ENCODE measurements at places on chromosomes 2 and 18.

- H3K27ac ChIP-seq = no peak overlapping the region
- H3K4me1 ChIP-seq = peaks cover 2% of the 10 kb centered on the region
- no peak overlapping the region for H3K4me3 ChIP-seq
- peak; percentile 16 for DNase-seq
- H3K27me3 ChIP-seq = no peaks in the 10 kb centered on the region
- peaks cover 3% of the 10 kb centered on the region for H3K36me3 ChIP-seq
These were observed 8.4 kb downstream of the NCAPH start for GRCh38 chr2:96344011-96344410.

DNA sequence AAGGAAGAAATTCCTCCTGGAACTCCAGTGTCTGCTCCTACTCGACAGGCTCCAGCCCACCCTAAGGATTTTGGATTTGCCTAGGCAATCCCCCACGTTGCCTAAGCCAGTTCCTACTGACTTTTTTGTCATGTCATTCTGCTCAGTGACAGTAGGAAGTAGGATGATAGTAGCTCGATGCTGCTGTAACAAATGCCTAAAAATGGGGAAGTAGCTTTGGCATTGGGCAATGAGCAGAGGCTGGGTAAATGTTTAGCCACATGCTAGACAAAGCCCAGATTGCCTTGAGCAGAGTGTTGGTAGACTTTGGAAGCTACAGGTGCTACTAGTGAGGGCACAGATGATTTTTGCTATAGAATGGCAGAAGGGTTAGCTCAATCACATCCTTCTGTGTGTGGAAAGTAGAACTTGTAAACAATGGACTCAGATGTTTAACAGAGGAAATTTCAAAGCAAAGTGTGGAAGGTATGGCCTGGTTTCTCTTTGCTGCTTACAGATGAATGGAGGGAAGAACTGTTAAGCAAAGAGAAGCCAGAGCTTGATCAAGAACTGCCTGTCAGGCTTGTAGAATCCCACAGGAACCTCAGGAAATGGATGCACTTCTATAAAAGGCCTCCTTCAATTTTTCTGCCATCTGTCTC lies 154.8 kb downstream of the RNF144A start:
- peaks cover 10% of the 10 kb centered on the region for H3K27me3 ChIP-seq
- DNase-seq = no peak
- H3K4me3 ChIP-seq = no peak overlapping the region

GRCh38 chr18:64806232-64806631 lies 657.3 kb upstream of the LINC00305 start:
- DNase-seq = no peak
- H3K4me1 ChIP-seq = no peaks in the 10 kb centered on the region
- no peaks in the 10 kb centered on the region for H3K27me3 ChIP-seq
- H3K27ac ChIP-seq = no peak overlapping the region
- H3K4me3 ChIP-seq = no peak overlapping the region

DNA sequence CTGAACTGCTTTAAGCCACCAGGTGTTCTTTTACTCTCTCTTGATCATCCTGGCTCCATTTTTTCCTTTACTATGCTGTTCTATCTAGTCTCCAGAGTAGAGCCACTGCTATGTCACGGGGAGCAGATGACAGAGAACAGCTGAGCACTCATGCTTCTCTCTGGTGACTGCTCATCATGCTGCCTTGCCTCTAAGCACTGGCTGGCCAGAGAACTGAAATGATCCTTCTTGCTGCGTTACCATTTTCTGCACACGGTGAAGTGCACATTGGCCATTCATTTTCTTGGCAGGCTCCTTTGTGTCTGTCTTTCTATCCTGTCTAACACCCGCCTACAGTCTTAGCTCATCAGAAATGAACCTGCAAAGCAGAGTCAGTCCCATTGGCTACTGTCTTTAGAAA lies 86.0 kb downstream of the KCTD1 start:
- no peaks in the 10 kb centered on the region for H3K36me3 ChIP-seq
- DNase-seq = no peak
- H3K27ac ChIP-seq = no peak overlapping the region
- no peaks in the 10 kb centered on the region for H3K27me3 ChIP-seq
- H3K4me3 ChIP-seq = no peak overlapping the region
- peaks cover 8% of the 10 kb centered on the region for H3K4me1 ChIP-seq

- H3K36me3 ChIP-seq = no peaks in the 10 kb centered on the region
- no peak overlapping the region for H3K27ac ChIP-seq
- peaks cover 22% of the 10 kb centered on the region for H3K27me3 ChIP-seq
- no peak overlapping the region for H3K4me3 ChIP-seq
- no peaks in the 10 kb centered on the region for H3K4me1 ChIP-seq
These were observed 103.7 kb downstream of the APOB start for GRCh38 chr2:20939931-20940795.

GRCh38 chr2:54049365-54049764 lies 66.0 kb upstream of the ACYP2 start:
- H3K36me3 ChIP-seq = peaks cover 27% of the 10 kb centered on the region
- H3K4me3 ChIP-seq = no peak overlapping the region
- H3K27ac ChIP-seq = no peak overlapping the region
- DNase-seq = no peak
- peaks cover 18% of the 10 kb centered on the region for H3K4me1 ChIP-seq
- no peaks in the 10 kb centered on the region for H3K27me3 ChIP-seq

DNA sequence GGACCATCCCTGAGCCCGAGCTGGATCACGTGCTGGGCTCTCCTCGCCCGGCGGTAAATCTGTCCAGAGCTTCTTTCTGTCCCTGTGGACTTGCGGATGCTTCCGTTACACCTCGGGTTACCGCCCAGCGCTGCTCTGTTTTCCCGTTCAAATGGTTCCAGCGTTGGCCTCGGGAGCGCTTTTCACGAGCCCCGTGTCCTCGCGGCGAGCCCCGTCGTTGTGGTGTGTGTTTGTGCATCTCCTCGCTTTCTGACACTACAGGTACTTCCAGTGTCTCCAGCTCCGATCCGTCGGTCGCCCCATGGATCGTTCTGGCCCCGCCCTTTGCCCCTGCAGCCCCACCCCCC lies 77.4 kb downstream of the RTP5 start:
- H3K4me3 ChIP-seq = no peak overlapping the region
- DNase-seq = no peak
- peaks cover 19% of the 10 kb centered on the region for H3K36me3 ChIP-seq
- H3K27ac ChIP-seq = no peak overlapping the region
- peaks cover 9% of the 10 kb centered on the region for H3K4me1 ChIP-seq

DNA sequence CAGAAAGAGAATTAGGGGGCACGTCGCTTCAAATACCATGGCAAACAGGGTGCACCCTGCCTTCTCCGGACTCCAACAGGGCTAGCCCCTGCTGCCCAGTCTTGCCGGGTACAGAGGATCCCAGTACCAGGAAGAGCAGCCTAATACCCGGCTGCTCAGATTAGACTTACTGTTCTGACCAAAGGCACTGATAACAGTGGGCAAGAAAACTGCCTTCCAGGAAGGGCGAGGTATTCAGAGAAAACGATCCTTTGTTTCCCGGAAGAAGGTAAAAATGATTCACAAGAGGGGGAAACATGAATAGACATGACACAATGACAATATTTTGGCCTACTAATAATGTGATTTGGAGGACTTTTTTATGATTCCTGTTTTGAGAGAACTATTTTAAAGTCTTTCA lies 99.9 kb downstream of the SS18 start:
- H3K4me1 ChIP-seq = no peaks in the 10 kb centered on the region
- H3K4me3 ChIP-seq = no peak overlapping the region
- DNase-seq = no peak
- H3K36me3 ChIP-seq = no peaks in the 10 kb centered on the region
- no peak overlapping the region for H3K27ac ChIP-seq

GRCh38 chr18:72378016-72378415 lies 166.1 kb downstream of the CBLN2 start:
- H3K4me3 ChIP-seq = no peak overlapping the region
- no peak for DNase-seq
- no peaks in the 10 kb centered on the region for H3K4me1 ChIP-seq
- H3K27ac ChIP-seq = no peak overlapping the region
- no peaks in the 10 kb centered on the region for H3K27me3 ChIP-seq
- no peaks in the 10 kb centered on the region for H3K36me3 ChIP-seq

DNA sequence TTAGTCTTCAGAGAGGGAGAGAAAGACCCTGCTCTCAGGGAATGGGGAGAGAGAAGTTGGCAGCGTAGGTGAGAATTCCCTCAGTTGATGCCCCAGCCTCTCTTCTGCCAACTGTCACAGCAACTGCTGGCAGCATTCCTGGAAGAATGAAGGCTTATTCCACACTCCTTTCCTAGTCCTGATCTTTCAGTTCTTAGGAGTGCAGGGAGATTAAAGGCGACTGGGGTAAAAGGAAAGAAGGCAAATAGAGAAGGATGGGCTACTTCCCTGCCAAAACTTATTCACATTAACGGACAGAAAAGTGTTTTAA lies 65.9 kb upstream of the ACAA2 start:
- H3K36me3 ChIP-seq = no peaks in the 10 kb centered on the region
- DNase-seq = no peak
- H3K4me3 ChIP-seq = no peak overlapping the region

GRCh38 chr2:33336036-33336625 lies 140.3 kb upstream of the RASGRP3 start:
- peaks cover 10% of the 10 kb centered on the region for H3K4me1 ChIP-seq
- DNase-seq = peak; percentile 4
- peak overlapping the region; percentile 41 for H3K4me3 ChIP-seq
- peak overlapping the region; percentile 68 for H3K27ac ChIP-seq

- H3K4me3 ChIP-seq = no peak overlapping the region
- H3K27ac ChIP-seq = peak overlapping the region; percentile 9
- H3K27me3 ChIP-seq = no peaks in the 10 kb centered on the region
- H3K36me3 ChIP-seq = no peaks in the 10 kb centered on the region
These were observed 69.2 kb upstream of the EDAR start for GRCh38 chr2:109058191-109058632.

DNA sequence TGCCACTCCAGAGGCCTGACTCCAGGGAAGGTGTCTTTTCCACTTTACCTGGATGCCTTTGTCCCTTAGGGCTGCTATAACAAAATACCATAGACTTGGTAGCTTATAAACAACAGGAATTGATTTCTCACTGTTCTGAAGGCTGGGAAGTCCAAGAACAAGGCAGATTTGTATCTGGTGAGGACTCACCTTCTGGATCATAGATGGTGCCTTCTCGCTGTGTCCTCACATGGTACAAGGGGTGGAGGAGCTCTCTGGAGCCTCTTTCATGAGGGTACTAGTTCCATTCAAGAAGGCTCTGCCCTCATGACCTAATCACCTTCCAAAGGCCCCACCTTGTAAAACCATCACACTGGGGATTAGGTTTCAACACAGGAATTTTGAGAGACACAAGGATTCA lies 52.1 kb downstream of the SLC4A3 start:
- H3K4me1 ChIP-seq = peaks cover under 1% of the 10 kb centered on the region
- H3K4me3 ChIP-seq = no peak overlapping the region
- H3K27me3 ChIP-seq = peaks cover 24% of the 10 kb centered on the region
- H3K27ac ChIP-seq = no peak overlapping the region
- DNase-seq = no peak
- peaks cover 4% of the 10 kb centered on the region for H3K36me3 ChIP-seq

DNA sequence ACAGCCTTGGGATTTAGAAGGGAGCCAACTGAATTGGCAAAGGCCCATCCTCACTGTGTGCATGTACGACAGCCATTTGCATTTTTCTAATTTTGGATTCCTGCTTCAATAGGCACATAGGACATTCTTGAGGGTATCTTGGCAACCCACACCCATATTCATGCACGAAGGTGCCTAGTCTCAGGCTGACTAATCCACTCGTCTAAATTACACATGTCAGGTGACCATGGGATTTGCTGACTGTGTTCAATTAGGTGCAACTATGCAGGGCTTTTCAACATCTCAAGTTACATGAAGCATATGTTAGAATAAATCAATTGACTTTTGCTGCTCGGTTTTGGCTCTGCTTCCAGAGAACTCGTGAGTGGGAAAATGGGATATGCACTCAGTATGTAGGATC lies 249.7 kb downstream of the SP3 start:
- H3K4me3 ChIP-seq = no peak overlapping the region
- H3K27ac ChIP-seq = no peak overlapping the region
- peaks cover 19% of the 10 kb centered on the region for H3K27me3 ChIP-seq
- no peaks in the 10 kb centered on the region for H3K4me1 ChIP-seq
- DNase-seq = no peak

DNA sequence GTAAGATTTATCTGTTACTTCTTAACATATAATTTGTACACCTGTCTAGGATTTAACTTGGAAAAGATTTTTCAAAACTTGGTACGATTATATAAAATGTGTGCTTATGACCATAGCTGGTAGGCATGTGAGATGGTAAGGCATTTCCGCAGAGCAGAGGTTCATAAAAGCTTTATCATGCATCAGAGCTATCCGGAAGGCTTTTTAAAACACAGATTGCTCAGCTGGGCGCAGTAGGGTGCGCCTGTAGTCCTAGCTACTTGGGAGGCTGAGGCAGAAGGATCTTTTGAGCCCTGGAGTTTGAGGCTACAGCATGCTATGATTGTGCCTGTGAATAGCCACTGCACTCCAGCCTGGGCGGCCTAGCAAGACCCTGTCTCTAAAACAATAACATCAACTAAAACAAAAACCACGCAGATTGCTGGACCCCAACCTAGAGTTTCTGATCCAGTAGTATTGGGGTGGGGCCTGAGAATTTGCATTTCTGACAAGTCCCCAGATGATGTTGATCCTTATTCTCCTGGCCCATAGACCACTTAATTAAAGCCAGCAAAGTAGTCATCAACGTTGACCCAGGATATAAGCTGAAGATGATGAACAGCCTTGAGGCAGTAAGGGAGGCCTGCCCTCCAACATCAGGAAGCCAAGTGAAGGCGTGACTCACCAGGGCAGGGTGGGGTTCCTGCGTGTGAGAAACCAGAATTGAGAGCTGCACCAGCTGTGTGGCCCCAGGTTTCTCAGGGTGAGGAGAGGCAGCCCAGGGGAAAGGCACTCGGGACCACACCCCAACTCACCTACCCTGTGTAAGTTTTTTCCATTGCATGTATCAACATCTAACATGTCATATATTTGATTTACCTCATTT lies 21.6 kb upstream of the SLC20A1 start:
- H3K4me1 ChIP-seq = peaks cover 9% of the 10 kb centered on the region
- no peak for DNase-seq
- no peaks in the 10 kb centered on the region for H3K27me3 ChIP-seq
- no peaks in the 10 kb centered on the region for H3K36me3 ChIP-seq
- no peak overlapping the region for H3K27ac ChIP-seq
- H3K4me3 ChIP-seq = no peak overlapping the region

DNA sequence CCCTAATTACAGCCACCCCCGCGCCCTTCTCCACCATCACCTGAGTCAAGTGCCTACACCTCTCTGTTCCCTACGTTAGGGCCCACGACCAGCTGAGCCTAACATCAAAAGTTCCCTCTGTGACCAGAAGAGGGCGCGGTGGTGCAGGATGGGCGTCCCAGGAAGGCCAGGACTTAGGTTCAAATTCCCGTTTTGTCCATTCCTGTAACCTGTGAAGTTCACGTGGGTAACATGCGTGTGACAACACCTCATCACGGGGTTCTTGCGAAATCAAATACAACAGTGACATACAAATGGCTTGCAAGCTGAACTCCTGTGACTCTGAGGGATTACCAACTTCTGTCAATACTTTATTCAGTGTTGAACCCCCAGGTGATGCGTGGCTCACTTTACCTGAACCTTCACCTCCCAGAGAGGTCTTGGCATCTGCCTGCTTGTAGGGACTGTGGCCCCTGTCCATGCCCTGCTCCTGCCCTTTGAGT lies 207.9 kb downstream of the ARL4C start:
- peak overlapping the region; percentile 97 for H3K27ac ChIP-seq
- DNase-seq = peak; percentile 51
- H3K27me3 ChIP-seq = peaks cover 9% of the 10 kb centered on the region
- H3K4me1 ChIP-seq = peaks cover 39% of the 10 kb centered on the region

GRCh38 chr18:37299471-37300304 lies 265.9 kb downstream of the CELF4 start:
- no peaks in the 10 kb centered on the region for H3K4me1 ChIP-seq
- peaks cover 5% of the 10 kb centered on the region for H3K27me3 ChIP-seq
- no peak overlapping the region for H3K4me3 ChIP-seq
- no peak overlapping the region for H3K27ac ChIP-seq
- no peak for DNase-seq
- H3K36me3 ChIP-seq = no peaks in the 10 kb centered on the region
